T-helper 2 cell (primary cell): ENCODE measurements at places on chromosomes 7 and 10.

GRCh38 chr7:123271231-123271630 lies 71.5 kb upstream of the SLC13A1 start:
- DNase-seq: no peak

DNA sequence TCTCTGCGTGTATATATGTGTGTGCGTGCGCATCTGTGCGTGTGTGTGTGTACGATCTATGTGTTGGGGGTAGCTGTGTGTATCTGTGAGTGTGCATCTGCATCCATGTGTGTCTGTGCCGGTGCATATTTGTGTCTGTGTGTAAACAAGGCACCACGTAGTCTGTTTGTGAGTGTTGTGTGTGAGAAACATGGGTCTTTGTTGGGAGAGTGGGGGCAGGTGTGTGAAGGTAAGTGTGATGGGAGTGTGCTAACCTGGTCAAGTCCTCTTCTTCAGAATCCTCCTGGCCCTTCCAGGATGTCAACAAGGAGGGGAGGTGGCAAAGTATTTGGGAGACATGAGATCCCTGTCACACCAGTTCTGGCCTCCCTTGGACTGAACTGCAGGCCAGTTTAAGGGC lies 87.2 kb downstream of the HIF1AN start:
- DNase-seq: no peak

- DNase-seq: no peak
These were observed 137.4 kb upstream of the TCERG1L start for GRCh38 chr10:131448883-131449282.

GRCh38 chr7:148670807-148671206 lies 27.9 kb upstream of the CUL1 start:
- DNase-seq: no peak

- no peak for DNase-seq
These were observed 72.2 kb downstream of the ADARB2 start for GRCh38 chr10:1665021-1665661.

GRCh38 chr7:38382684-38383083 lies 109.2 kb upstream of the TARP start:
- DNase-seq: no peak

DNA sequence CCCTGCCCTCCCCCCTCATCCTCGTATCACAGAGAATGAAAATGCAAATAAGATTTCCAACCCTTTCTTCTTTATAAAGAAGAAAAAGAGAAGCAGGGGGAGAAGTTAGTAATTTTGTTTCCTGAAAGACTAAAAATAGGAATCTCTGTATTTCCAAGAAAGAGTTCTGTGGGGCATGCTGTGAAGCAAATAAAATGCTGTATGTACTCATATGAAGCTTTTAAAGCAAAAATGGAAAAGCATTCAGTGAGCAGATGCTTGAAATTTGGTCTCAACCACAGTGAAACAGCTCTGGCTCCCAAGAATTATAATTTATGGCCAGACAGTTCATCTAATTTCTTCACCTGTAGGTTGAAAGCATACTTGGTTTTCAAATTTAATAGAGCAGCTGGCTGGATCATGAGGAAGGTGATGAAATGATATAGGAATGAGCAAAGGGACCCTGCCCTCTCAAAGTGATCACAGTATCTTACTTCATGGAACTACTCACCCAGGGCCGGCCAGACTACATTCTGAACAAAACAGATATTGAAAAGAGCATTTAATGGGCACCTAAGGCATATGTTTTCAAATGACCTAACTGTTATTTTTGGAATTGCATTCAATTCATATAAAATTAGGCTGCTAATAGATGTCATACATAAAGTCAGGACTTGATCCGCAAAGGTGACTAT lies 31.4 kb downstream of the SVIL start:
- DNase-seq: no peak
